Ureter (tissue), 1 donor: ENCODE measurements at places on chromosomes 7 and 10. TPM values are rescaled to one million over a fixed set of nuclear protein-coding genes. Genes with fewer than 3 reads are reported as not detected.
A peak's percentile ranks its signal among the peaks of the same experiment; 100 is the strongest.

GRCh38 chr10:8998751-8999150 is 944.3 kb downstream of the GATA3 start:
- DNase-seq: no peak

GRCh38 chr7:71497256-71497946 is 365.5 kb downstream of the GALNT17 start:
- DNase-seq: no peak

DNA sequence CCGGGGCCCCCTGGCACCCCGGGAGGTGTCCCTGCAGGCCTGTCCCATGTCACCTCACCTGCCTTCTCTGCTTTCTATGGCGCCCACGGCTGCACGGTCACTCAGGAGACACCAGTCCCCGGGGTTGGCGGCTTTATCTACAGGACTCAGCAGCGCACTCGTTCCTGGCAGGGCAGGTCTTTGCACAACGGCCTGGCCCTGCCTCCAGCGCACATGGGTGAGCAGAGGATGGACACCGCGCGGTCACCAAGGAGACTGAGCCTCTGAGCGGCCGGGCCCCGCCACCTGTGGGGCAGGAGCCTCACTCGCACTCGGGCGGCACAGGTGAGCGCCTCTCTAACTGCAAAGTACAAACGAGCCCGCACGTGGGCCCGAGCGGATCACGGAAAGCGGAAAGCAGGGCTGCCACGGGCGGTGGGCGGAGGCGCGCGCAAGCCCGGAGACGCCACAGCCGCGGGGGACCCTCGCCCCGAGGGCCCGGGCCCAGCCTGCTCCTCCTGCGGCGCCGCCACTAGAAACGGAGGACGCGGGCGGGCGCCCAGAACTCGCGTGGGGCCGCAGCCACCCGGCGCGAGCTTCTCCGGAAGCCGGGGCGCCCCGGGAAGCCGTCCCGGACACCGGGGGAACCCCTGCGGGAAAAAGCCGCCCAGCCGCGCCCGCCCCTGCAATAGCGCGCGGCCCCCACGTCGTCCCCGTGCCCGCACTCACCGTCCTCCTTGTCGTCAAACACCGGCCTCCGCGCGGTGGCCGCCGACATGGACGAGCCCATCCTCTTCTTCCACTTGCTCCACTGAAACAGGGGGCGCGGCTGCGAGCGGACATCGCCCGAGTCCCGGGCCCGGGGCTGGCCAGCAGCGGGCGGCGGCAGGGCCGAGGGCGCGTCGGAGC is 642 bp downstream of the STK32C start:
- DNase-seq: peak; percentile 61

- peak; percentile 51 for DNase-seq
Observed at GRCh38 chr10:76902949-76903348, 734.7 kb downstream of the KCNMA1 start.

DNA sequence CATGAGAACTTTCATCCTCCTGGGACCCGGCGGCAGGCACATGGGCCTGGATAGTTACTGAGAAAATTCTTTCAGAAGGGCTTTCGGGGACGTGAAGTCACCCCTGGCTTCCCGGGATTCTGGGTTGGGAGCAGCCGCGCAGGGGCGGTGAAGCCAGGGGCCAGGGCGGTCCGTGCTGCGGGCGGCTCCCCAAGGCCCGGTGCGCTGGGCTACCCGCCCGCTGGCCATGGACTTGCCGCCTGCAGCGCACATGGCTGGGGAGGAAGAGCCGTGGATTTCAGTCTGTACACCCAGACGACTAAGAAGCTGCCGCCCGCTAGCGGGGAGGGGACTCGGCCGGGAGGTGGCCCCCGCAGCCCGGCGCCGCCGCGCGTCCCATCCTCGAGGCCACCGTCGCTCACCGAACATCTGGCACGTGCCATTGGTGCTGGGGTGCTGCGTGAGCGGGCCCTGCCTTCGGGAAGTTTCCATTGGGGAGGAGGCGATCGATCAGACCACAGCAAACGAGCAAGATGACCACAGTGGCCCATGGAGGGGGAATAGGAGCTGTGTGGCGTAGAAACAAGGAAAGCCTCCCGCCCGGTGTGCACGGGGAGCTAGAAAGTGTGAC is 64.5 kb downstream of the TMEM209 start:
- DNase-seq: no peak

PON3 gene
- 5.5 TPM for total RNA-seq

GRCh38 chr7:38360776-38361175 is 87.3 kb upstream of the TARP start:
- no peak for DNase-seq

LLCFC1 gene
- not detected for total RNA-seq

FLNC gene
- total RNA-seq: 84.1 TPM
